ENCODE measurements at places on chromosomes 1 and 21.

GRCh38 chr1:215992620-215993019 lies 425.5 kb downstream of the KCTD3 start:
- no peak for DNase-seq

DNA sequence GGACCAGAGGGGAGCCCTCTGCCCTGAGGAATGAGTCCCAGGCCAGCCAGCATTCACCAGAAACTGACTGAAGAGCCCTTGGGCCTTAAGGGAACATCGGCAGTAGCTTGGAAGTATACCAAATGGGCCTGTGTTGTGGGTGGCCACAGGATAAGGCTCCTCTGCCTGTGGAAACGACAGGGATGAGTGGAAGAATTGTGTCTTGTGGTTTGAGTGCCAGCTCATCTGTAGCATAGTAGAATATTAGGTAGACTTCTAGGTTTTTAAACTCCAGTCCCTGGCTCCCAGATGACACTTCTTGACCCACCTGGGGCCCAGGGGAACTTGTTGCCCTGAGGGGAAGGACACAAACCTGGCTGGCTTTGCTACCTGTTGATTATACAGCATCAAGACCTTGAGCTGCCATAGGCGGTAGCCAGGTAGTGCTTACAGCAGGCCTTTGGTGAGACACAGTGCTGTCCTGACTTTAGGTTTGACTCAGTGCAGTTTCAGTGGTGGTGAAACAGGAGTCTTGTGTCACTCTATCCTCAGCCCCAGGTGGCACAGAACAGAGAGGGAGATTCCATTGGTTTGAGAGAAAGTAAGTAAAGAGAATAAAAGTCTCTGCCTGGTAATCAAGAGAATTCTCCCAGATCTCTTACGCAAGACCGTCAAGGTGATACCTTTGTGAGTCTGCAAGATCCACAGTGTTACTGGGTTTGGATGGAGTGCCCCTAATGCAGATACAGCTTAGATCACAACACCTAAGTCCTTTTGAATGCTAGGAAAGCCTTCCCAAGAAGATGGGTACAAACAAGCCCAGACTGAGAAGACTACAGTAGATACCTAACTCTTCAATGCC lies 50.2 kb downstream of the RABGAP1L start:
- DNase-seq = no peak

DNA sequence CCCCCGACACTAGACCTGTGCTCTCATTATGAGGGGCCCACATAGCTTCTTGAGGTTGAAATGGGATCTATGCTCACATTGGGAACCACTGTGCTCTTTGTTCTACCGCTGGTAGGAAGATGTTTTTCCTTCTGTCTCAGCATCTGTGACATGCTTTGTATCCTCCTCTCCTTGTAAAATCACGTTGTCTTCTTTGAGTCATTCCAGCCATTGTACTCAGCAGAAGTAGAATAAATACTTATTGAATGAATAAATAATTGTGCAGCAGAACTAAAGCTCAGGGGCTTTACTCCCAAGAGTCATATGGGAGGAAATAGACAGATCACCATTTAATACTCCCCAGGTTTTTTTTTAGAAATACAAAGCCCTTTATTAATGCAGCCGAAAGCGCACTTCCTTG lies 66.3 kb upstream of the EDEM3 start:
- no peak for DNase-seq

- DNase-seq = peak; percentile 31
Measured at GRCh38 chr1:175600721-175601440, 142.5 kb downstream of the TNR start.

GRCh38 chr1:158506369-158506987 lies 34.5 kb downstream of the OR10R2 start:
- DNase-seq = peak; percentile 1

Measured in T-helper 2 cell (primary cell).